ENCODE measurements at places on chromosomes 1 and 21. TPM values are rescaled to one million over a fixed set of nuclear protein-coding genes. Genes with fewer than 3 reads are reported as not detected.

The KIAA1614 gene
- 14.9 TPM for total RNA-seq

The PCSK9 gene
- total RNA-seq = 4.3 TPM

The NPR1 gene
- 76.6 TPM for total RNA-seq

The LCE1C gene
- total RNA-seq = not detected

The RHD gene
- not detected for total RNA-seq

The CENPF gene
- 0.84 TPM for total RNA-seq

The MAP3K6 gene
- total RNA-seq = 84.8 TPM

The KCNH1 gene
- 10.0 TPM for total RNA-seq

The TFF2 gene
- total RNA-seq = not detected

The SERINC2 gene
- 3.0 TPM for total RNA-seq

The KIF21B gene
- total RNA-seq = 3.0 TPM

The AADACL4 gene
- not detected for total RNA-seq

The MYOC gene
- 171 TPM for total RNA-seq

The GBP7 gene
- not detected for total RNA-seq

The LRRN2 gene
- total RNA-seq = 22.9 TPM

The PADI1 gene
- not detected for total RNA-seq

The EFNA3 gene
- not detected for total RNA-seq

The UBE2J2 gene
- total RNA-seq = 42.2 TPM

The FOXD2 gene
- 31.5 TPM for total RNA-seq

The IFI44 gene
- total RNA-seq = 23.7 TPM

The MAN1C1 gene
- total RNA-seq = 14.6 TPM

The KCNE1 gene
- total RNA-seq = 3.3 TPM

The CELSR2 gene
- 14.0 TPM for total RNA-seq

The EPHB2 gene
- 7.2 TPM for total RNA-seq

The FCAMR gene
- not detected for total RNA-seq

The ACTA1 gene
- 0.39 TPM for total RNA-seq

The SELP gene
- 2.3 TPM for total RNA-seq

The DIRAS3 gene
- total RNA-seq = 7.5 TPM

The MMEL1 gene
- not detected for total RNA-seq

The ATP1A4 gene
- total RNA-seq = 5.0 TPM

The S100A12 gene
- not detected for total RNA-seq

The PLA2G2D gene
- total RNA-seq = not detected

Measured in tibial nerve (tissue), 4 donors.